ENCODE measurements at places on chromosomes 12 and 14.

DNA sequence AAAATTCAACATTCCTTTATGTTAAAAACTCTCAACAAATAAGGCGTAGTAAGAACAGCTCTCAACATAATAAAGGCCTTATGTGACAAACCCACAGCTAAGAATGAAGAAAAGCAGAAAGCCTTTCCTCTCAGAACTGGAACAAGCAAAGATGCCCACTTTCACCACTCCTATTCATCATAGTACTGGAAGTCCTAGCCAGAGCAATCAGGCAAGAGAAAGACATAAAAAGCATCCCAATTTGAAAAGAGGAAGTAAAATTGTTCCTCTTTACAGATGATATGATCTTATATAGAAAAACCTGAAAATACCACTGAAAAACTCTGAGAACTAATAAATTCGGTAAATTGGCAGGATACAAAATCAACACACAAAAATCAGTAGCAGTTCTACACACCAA lies 52.1 kb downstream of the STON2 start:
- DNase-seq: no peak

DNA sequence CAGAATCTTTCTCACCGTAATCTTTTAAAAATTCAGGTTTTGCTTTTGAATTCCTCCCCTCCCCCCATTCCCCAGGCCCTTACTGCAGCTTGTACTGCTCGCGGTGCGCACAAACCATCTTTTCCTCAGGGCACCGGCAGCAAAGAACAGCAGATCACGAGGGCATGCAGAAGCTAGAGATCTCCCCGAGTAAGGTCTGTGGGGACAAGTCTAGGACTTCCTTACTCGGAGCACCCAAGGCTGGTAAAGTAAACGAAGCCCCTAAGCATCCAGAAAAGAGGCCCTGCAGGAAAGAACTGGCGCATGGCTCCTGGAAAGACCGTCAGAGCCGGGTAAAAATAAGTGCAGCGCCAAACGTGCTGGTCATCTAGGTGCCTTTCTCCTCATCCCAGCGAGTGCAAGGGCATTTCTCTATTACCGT lies 727 bp downstream of the LDHB start:
- DNase-seq: no peak

DNA sequence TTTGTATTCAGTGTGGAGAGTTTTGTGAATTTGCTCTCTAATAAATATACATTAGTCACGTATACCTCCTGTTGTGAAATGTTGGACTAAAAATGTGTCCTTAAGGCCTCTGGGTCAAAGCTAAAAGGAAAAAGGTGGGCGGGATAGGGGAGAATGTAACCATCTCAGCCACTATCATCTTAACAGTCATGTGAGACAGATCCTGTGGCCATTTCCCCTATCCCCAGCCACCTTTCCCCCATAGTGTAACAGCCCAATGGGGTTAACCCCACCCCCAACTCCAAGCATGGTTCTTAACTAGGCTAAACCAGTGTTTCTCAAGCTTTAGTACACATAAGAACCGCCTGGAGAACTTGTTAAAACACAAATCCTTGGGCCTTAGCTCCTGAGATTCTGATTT lies 6.5 kb upstream of the ITPR2 start:
- DNase-seq: no peak

DNA sequence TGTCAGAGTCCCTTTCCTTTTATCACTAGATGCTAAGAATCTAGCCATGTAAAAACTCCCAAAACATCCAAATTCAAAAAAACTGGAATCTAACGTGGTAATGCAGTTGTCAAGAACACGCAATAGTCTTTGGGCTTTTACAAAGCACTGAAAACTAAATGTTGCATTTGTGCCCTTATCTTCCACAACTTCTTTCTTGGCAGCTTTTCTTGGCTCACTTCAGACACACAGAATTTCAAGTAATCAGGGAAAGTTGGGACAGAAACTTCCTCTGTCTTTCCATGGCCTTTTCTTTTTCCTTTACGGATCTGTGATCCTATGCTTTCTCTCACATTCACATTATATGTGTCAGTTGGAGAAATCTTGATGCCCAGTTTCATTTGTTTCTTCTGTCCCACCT lies 136.0 kb downstream of the CRADD start:
- DNase-seq: no peak

All from T-helper 22 cell (primary cell).